Spinal cord (tissue), 10 donors: ENCODE measurements at places on chromosomes 6 and 20.
A peak's percentile ranks its signal among the peaks of the same experiment; 100 is the strongest.

DNA sequence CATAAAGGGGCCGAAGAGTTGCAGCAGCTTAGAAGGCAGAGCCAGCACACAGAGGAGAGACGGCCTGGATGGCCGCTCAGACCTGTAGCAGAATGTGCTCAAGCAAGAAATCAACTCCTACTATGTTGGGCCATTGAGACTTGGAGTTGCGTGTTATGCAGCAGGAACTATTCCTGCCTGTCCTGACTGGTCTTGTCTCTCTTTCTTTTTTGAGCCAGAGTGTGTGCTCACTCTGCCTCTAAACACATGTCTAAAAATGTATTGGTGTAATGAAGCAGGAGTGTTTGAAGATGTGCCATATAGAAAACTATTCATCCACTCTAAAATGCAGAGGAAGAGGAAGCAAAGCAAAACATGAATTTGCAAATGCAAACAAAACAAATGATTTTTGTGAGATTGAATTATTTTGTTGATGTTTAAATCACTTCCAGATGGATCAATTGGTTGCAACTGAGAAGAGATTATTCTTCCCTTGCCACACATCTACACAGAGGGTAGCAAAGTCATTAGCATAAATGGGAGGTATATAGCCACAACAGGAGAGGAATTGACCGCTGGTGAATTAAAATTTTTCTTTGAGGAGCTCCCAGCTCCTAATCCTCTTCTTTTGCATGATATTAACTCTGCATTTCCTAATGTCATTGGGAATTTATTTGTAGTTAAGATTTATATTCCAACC lies 20.4 kb upstream of the SYNJ2 start:
- DNase-seq: peak; percentile 82

DNA sequence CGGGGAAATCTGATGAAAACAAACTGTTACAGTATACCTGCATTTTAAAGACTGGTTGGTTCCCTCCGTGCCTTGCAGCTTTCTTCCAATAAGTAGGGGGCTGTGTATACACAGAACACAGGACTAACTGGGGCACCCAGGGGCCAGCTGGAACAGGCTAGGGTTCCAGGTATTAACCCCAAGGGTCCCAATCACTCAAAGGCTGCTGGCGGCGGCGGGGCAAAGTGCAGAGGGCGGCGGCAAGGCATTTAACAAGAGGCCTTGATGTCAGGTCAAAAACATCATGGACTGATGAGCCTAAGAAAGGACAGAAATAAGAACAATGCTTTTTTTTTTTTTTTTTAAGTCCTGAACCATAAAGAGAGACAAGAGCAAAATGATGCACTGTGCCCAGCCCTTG lies 2.5 kb downstream of the PMEPA1 start:
- no peak for DNase-seq

DNA sequence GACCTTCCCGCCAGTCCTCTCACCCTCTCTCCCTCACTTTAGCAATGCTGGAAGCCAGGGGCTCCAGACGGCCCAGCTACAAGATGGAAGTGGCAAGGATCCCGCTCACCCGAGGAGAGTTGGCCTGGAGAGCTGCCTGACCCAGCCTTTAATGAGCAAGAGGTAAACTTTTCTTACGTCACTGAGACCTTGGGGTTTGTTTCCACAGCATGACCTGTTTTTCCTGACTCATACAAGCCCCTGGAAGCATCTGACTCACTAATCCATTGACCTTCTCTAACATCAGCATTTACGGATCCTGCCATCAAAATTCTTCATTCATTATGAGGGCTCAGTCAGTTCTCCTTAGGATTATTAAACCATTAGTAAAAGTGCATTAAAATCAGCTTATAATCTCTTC lies 120.4 kb downstream of the MYLK4 start:
- DNase-seq: no peak

GRCh38 chr6:98941319-98941718 lies 6.4 kb downstream of the FBXL4 start:
- no peak for DNase-seq

DNA sequence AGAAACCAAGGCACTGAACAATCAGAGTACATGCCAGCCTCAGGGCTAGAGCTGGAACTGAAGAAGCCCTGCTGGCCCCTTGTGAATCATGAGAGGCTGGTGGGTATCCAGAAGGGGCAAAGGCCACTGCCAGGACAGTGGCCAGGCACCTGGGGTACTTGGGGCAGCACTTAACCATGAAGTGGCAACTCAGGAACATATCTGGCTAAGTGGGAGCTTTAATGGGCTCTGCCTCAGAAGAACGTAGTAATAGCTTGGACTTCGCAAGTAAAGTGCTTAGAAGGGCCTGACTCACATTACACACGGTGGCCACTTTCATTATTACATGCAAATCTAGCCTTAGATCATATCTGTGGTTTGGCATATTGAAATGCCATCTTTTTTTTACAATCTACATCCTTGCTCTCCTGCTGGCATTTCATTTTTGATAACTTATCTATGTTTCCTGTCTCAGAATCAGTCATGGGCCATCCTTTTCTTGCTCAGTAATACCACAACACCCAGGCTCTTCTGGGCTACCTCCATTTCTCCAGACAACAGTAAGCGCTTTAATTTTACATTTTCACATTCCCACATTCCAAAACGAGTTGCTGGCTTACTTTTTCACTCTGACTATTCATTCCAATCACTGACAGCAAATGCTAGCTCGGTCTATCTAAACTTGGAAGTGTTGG lies 21.6 kb downstream of the NAPB start:
- DNase-seq: no peak

GRCh38 chr20:44572551-44573500 lies 9.6 kb upstream of the PKIG start:
- DNase-seq: peak; percentile 82

GRCh38 chr6:23175391-23175790 lies 606.0 kb downstream of the HDGFL1 start:
- no peak for DNase-seq

GRCh38 chr6:133802861-133803260 lies 86.1 kb upstream of the TCF21 start:
- DNase-seq: no peak

DNA sequence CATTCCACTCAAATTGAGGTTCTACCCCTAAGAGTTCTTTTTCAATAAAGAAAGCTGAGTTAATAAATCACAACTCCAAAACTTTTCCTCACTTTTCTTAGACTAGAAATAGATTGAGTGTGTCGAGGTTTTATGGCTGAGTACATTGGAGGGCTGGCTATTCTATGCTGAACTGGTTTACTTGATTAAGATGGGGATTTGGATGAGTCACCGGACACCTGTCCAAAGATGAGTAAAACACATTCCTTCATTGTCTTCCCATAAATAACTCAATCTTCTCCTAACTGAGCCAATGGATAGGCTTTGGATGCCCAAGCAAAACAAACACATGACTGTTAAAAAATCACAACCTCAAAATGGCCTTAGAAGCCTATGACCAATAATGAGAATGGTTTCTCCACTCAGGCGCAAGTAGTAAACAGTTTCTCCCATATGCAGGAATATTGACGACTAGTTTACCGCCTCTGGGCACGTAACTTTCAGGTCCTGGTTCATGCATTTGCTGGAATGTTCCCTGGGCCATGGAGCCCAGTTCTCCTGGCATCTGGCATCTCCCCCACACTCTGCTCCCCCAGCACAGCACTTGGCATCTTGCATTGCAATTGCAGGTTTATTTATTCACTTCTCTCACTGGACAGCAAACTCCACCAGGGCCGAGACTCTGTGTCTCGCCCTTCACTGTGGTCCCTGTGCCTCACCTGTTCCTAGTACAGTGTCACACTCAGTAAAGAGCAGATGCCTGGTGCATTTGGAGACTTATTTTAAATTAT lies 43.9 kb downstream of the BCAS1 start:
- no peak for DNase-seq

GRCh38 chr20:16505894-16506293 lies 67.4 kb downstream of the KIF16B start:
- no peak for DNase-seq

DNA sequence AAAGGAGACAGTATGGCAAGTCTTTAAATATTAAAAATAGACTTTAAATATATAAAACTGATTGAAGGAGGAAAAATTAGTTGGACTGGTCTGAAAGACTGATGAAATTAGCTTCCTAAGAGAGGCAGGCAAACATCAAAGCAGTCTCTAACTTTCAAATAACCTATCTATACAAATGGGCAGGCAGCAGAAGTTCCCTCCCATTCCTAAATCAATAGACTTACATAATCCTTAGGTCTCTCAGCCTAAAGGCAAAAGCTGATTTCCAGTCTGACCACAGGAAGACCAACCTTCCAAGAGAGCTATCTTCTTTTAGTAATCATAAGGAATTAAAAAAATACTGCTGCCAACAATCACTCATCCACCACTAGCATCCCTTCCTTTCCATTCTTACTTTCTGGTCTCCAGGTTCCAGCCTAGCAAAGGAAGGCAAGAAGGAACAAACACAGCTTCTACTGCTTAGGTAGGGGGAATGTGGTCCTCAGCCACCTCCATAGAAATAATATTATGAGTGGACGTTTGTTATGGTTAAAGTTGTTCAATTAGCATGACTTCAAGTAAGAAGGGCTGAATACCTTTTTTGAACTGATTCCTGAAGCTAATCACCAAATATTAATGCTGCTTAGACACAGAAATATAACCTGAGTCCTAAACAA lies 44.1 kb downstream of the SESN1 start:
- no peak for DNase-seq

- DNase-seq: peak; percentile 77
These were observed 10.8 kb downstream of the BACH2 start for GRCh38 chr6:90285611-90286381.

- no peak for DNase-seq
These were observed 38.3 kb upstream of the LTV1 start for GRCh38 chr6:143804835-143805239.

DNA sequence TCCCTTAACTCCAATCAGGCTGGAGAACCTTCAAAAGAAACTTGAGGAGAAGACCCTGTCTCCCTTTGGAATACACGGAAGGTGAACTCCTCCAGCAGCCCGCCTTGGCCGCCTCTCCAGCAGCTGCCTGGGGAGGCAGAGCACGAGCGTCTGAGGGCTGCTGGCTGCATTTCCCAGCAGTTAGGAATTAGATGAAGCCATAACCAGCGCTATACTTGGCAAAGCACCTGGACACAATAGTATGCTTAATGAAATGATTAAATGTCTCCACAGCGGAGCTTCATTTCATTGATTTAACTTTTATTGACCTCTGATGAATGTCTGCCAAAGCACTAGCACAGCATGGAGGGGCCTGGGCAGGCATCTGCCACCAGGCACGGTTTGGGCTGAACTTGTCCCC lies 73.5 kb downstream of the TMEM242 start:
- no peak for DNase-seq

DNA sequence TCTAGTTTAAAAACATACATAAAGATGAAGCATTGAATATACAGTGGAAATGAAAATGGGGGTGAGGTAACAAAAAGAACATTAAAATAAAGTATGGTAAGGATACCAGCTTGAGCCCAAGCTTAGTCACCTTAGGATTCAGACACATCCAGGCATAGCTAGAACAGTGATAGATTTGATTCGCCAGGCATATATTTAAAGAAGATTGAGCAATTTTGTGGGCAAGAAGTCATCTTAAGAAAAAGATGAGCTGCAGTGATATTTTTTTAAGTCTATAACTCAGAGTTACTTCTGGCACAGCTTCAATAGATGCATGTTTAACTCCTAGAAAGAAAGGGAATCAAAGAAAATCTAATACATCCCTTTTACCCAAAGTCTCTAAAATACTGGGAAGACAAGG lies 97.9 kb downstream of the BMP5 start:
- DNase-seq: no peak

DNA sequence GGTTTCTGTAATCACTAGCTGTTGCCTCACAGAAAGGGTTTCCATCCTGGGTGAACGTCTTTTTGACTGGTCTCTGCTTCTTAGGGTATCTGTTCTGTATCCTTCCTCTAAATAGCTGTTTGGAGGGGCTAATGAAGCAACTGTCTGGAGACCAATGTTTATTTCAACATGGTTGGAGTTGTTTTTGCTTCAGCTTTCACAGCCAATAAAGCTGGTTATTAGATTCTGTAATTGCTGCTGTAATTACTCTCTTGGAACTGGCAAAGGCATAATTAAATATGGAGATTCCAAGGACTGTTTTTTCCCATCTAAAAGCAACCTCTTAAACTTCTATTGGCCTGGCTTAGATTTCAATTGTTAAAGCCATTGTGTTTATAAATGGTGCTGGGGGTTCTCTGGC lies 31.9 kb downstream of the CHMP4B start:
- DNase-seq: peak; percentile 97

DNA sequence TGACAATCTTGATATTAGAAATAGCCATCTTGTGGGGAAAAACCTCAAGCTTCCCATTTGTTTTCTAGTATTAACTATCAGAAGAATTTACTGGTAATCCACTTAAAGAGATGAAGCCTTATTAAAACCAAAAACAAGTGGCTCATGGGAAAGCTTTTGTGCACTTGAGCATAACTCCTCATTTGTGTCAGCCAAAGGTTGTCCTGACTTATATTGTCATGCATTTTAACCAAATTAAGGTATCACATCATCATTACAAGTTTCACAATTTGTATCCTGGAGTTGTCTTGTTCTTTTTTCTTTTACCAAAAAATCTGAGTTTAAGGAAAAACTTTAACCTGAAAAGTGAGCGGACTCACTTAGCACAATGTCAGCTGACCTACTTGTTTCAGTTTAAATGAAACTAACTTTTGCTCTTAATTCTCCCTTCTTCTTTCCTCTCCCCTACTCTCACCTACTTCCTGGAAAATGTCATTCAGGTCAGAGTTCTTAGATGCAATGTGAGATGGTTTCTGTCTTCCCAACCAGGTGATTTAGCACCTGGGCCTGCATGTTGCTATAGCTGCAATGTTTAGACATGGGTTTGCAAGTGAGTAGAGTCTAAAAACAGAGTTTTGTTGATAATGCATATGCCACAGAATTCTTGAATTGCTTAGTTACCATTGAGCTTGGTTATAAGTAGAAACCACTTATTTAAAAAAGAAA lies 82.8 kb downstream of the TNFAIP3 start:
- no peak for DNase-seq

DNA sequence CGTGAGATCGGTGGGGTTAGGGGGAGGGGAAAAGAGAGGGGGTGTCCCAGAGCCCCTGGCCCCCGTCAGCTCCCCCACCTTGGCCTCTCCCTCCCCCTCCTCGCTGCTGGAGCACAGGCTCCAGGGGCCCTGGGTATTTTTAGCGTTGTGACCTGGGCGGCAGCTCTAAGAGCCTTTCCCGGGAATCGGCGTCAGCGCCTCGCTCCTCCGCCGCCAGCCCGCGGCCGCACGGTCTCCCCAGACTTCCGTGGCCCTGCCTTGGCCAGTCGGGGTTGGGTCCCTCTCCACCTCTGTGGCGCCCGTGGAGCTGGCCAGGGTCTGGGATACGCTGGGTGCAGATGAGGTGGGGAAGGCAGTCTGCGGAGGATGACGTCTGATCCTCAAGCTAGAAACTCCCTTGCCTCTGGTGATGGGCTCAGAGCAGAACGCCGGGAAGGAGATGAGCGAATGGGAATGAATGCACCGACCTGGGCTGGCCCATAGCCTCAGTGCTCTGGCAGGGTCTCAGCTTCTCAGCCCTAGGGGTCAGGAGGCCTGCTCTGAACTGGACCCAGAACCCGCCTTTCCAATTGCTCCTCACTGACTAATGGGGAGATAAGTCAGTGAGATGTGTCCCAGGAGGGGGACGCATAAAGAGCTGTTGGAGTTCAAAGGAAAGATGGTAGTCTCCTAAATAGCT lies 883 bp upstream of the DBNDD2 start:
- DNase-seq: no peak
